ENCODE measurements at places on chromosomes 2 and 18.
A peak's percentile ranks its signal among the peaks of the same experiment; 100 is the strongest.

DNA sequence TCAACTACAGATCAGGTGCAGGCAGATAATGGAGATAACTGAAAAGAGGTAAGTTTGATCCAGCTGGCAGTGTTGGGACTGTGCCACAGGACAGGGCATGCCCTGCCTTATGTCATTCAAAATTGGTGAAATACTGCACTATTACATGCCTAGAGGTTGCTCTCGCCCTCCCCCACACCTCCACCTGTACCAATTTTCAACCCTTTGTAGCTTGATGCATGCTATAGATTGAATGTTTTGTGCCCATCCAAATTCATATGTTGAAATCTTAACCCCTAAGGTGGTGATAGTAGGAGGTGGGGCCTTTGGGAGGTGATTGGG is 72.1 kb upstream of the LYPD6B start:
- no peak for DNase-seq

GRCh38 chr2:26610504-26611335 is 30.4 kb downstream of the CIB4 start:
- no peak for DNase-seq

DNA sequence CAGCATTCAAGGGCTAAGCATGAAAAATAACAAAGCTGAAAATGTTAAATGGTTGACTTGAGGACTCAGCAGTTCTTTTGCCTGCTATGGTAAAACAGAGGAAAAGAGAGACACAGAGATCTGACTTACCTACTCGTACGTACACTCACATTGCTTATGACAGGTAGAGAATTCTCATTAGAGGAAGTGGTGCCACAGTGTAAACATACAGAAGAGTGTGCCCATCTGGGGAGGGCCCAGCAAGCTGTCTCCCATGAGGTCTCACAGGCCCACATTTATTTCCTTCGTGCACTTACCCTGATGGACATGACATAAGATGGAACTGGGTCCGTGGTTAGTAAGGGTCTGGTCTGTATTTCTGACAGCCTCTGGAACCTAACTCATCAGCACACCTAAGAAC is 729.1 kb downstream of the BCL11A start:
- no peak for DNase-seq

- no peak for DNase-seq
These were observed 62.1 kb downstream of the RMDN2 start for GRCh38 chr2:37987098-37987775.

DNA sequence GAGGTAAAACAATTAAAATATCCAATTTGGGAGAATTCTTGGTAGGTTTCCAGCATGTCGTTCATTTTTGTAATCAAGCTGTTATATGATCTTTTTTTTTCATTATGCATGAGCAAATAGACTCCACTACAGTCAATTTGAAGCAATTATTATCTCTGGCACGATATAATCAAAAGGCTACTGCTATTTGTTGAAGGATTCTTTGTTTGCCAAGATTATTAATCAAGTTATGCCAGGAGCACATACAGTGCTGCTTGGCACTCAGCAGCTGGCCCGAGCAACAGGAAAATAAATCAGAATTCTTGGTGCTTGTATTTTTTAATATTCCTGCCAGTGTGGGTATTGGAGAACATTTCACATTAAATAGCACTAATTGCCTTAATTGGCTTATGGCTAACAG is 279.5 kb downstream of the RND3 start:
- DNase-seq = no peak

DNA sequence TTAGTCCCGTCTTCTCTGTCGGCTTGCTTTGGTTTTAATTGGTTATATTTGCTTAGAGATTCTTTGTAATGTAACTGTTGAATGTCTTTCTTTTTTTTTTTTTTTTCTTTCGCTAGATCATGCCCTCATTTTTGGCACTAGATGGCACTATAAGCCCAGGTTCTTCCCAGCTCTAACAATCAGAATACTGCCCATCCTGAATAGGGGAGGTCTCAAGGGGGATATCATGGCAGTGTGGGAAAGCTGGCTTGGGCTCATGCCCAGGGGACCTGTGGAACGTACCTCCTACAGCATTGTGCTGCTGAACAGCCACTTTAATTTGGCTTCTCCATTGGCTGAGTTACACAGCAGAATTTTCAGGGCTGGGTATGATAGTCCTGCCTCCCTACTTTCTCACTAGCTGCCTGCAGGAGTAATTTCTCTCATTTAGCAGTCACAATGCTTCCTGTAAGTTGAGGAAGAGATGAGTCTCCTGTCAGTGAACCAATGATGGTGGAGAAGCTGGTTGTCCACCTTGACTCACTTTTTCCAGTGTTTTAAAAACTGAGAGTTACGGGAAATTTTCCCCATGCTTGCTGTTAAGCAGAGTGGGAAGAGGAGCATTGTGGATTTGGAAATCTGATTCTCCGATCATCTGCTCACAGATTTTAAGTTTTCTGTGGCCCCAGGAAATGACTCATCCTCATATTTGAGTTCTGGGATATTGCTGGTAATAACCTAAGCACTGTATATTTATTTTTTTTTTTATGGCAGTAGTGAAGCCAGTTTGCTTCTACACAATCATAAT is 47.2 kb downstream of the RAD51AP2 start:
- no peak for DNase-seq

- DNase-seq = peak; percentile 67
These were observed 147.2 kb downstream of the MGAT5 start for GRCh38 chr2:134401081-134401497.

Measured in right lobe of liver (tissue), 6 donors.